ENCODE measurements at places on chromosomes 3 and 15. TPM values are rescaled to one million over a fixed set of nuclear protein-coding genes. Genes with fewer than 3 reads are reported as not detected.

TERC gene
- 136 TPM for total RNA-seq

ARGFX gene
- not detected for total RNA-seq

EPHA6 gene
- 1.3 TPM for total RNA-seq

HEG1 gene
- 3.7 TPM for total RNA-seq

FANCD2OS gene
- not detected for total RNA-seq

FAM227B gene
- total RNA-seq = 11.7 TPM

AMOTL2 gene
- total RNA-seq = 3.6 TPM

TMEM212 gene
- not detected for total RNA-seq

RPUSD2 gene
- total RNA-seq = 10.7 TPM

- H3K36me3 ChIP-seq = no peaks in the 10 kb centered on the region
- no peaks in the 10 kb centered on the region for H3K4me1 ChIP-seq
- H3K27ac ChIP-seq = no peak within 1 kb of the TSS
- DNase-seq = no peak
- H3K27me3 ChIP-seq = peaks cover 88% of the 10 kb centered on the region
These were observed at the start of gene TPM1 for GRCh38 chr15:63041974-63042876. Gene TPM1 (plus strand): TSS chr15:63042747. CDS start chr15:63042830, 83 bp downstream.

DNA sequence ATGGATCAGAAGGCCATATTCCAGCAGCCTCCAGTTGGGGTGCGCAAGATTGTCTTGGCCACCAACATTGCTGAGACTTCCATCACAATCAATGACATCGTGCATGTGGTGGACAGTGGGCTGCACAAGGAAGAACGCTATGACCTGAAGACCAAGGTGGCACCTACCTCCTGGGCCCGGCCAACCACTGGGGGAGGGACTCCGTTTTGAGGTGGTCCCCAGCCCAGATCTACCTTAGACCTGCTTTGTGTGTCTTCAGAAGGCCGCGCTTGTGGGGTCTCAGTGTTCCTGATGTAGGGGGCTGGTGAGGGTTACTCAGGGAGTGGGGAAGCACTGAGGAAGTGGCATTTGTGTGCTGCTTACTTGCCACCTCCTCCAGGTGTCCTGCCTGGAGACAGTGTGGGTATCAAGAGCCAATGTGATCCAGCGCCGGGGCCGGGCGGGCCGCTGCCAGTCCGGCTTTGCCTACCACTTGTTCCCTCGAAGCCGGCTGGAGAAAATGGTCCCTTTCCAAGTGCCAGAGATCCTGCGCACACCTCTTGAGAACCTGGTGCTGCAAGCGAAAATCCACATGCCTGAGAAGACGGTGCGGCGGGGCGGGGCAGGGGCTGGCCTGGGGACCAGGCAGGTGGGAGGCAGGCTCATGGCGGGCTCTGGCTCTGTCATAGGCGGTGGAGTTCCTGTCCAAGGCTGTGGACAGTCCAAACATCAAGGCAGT is 45.0 kb downstream of the DHX30 start:
- no peak overlapping the region for H3K4me3 ChIP-seq
- no peak for DNase-seq
- no peak overlapping the region for H3K27ac ChIP-seq
- no peaks in the 10 kb centered on the region for H3K27me3 ChIP-seq
- peaks cover 99% of the 10 kb centered on the region for H3K36me3 ChIP-seq

DNA sequence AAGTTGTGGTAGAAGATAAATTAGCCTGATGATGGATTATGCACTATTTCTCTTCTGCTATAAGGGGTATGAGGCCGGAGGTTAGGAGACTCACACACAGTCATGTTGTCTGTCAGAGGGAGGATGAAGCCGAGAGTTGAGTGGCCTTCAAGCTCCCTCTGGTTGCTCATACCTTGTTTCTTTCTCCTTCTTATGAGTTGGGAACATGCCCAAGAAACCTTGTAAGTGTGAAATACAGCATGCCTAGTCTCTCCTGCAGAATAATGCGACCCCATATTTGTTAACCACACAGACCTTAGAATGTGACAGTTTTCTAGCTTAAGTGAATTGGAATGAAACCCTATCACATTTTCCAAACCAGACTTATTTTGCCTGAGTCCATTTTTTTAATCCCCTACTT is 366.7 kb downstream of the PTPRG start:
- no peak overlapping the region for H3K4me3 ChIP-seq
- H3K4me1 ChIP-seq = no peaks in the 10 kb centered on the region
- H3K27me3 ChIP-seq = no peaks in the 10 kb centered on the region
- H3K27ac ChIP-seq = no peak overlapping the region

GRCh38 chr3:15660055-15660935 is 58.8 kb downstream of the BTD start:
- H3K27ac ChIP-seq = no peak overlapping the region
- DNase-seq = no peak
- H3K27me3 ChIP-seq = no peaks in the 10 kb centered on the region

DNA sequence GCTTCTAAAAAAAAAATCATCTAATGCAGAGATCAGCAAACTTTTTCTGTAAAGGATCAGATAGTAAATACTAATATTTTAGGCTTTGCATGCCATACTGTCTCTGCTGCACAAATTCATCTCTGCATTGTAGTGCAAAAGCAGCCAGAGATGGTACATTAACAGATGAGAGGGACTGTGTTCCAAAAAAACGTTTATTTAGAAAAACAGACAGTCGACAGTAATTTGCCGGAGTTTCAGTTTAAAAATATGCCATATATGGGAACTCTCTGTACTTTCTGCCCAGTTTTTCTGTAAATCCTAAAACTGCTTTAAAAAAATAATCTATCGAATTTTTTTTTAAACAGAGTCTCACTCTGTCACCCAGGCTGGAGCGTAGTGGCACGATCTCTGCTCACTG is 14.3 kb downstream of the MINDY2 start:
- no peak for DNase-seq
- H3K27me3 ChIP-seq = no peaks in the 10 kb centered on the region
- no peaks in the 10 kb centered on the region for H3K36me3 ChIP-seq
- no peak overlapping the region for H3K27ac ChIP-seq

DNA sequence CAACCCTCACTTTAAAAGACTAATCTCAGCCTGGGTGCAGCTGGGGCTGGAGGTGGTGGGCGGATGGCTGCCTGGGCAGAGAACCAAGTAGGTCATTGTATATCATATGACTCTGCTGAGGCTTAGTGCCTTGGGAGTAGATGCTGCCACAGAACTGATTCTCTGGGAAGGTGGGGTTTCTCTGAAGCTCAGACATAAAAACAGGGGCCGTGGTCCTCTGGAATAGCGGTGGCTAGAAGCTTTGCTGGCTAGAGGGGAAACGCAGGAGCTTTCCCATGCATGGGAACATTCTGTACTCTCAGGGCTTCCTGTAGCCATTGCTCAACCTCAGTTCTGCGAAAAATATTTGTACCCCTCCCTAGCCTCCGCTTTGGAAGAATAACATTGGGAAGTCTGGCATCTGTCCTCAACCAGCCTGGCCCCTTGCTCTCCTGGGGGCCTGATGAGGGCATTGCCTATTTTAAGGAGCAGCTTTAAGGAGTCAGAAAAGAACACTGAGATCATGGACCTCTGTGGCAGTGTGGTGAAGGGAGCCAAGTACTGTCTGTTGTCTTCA is 14.7 kb downstream of the TIMP4 start:
- no peaks in the 10 kb centered on the region for H3K27me3 ChIP-seq
- no peak overlapping the region for H3K27ac ChIP-seq
- no peaks in the 10 kb centered on the region for H3K4me1 ChIP-seq
- no peak overlapping the region for H3K4me3 ChIP-seq

GRCh38 chr3:78970656-78971055 is 797.1 kb downstream of the ROBO1 start:
- no peak overlapping the region for H3K4me3 ChIP-seq
- no peak for DNase-seq
- no peaks in the 10 kb centered on the region for H3K27me3 ChIP-seq
- H3K36me3 ChIP-seq = no peaks in the 10 kb centered on the region
- no peak overlapping the region for H3K27ac ChIP-seq

GRCh38 chr3:140177943-140178342 is 243.0 kb downstream of the CLSTN2 start:
- H3K27ac ChIP-seq = no peak overlapping the region
- no peaks in the 10 kb centered on the region for H3K36me3 ChIP-seq
- H3K4me3 ChIP-seq = no peak overlapping the region
- H3K4me1 ChIP-seq = no peaks in the 10 kb centered on the region
- no peak for DNase-seq

GRCh38 chr3:105762749-105763658 is 105.8 kb downstream of the CBLB start:
- H3K36me3 ChIP-seq = peaks cover 9% of the 10 kb centered on the region
- no peak overlapping the region for H3K27ac ChIP-seq
- DNase-seq = no peak
- no peak overlapping the region for H3K4me3 ChIP-seq
- no peaks in the 10 kb centered on the region for H3K27me3 ChIP-seq
- H3K4me1 ChIP-seq = no peaks in the 10 kb centered on the region

GRCh38 chr3:102299125-102299877 is 135.5 kb upstream of the ZPLD1 start:
- H3K4me3 ChIP-seq = no peak overlapping the region
- no peaks in the 10 kb centered on the region for H3K36me3 ChIP-seq
- no peak overlapping the region for H3K27ac ChIP-seq
- no peak for DNase-seq
- no peaks in the 10 kb centered on the region for H3K4me1 ChIP-seq

DNA sequence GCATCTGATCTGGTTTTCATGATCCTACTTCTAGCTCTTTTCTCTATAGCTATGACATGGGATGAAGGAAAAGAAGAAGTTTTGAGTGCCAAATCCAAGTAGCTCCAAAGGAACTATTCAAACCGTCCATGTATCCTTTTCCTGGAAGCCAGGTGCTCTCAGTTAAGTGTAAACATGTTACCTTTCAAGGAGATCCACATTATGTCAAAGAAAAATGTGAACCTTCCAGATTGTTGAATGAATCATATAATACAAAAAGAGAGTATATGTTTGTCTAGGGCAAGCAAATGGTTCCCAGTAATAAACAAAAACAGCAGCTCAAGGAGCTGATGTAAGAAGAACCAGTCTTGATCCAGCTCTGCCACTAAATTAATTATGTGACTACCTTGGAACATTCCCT is 534.9 kb downstream of the MAGI1 start:
- no peak overlapping the region for H3K27ac ChIP-seq
- no peak for DNase-seq
- H3K4me1 ChIP-seq = no peaks in the 10 kb centered on the region
- no peak overlapping the region for H3K4me3 ChIP-seq
- H3K36me3 ChIP-seq = no peaks in the 10 kb centered on the region

- H3K4me3 ChIP-seq = peak overlapping the region; percentile 41
- DNase-seq = no peak
- H3K27me3 ChIP-seq = no peaks in the 10 kb centered on the region
- H3K4me1 ChIP-seq = peaks cover 8% of the 10 kb centered on the region
- H3K27ac ChIP-seq = no peak overlapping the region
These were observed 3.2 kb downstream of the ZDHHC19 start for GRCh38 chr3:196207833-196208607.

DNA sequence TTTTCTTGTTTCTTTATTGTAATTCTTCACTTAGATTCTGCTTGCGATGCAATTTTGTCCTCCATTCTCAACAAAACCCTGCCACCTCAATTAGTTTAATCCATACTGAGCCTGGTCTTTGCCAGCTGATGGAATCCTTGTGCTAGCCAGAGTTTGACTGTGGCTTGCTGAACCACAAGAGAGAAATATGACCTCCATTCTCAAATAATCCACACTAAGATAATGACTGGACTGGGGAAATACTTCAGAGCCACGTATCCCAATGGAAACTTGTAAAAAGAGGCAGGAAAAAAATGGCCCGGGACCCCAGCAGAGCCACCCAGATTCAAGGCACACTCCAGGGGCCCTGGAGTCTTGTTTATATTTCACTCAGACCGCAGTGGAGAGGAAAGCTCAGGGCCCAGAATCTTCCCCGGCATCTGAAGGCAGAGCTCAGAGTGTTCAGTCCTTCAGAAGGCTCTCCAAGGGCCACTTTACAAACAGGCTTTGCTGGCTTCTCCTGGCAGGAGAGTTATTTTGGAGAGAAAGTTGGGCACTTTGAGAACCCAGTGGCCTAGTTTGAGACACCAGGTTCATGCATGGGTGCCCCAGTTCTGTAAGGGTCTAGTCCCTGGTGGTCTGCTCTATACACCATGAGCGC is 62.7 kb downstream of the SSUH2 start:
- H3K27me3 ChIP-seq = no peaks in the 10 kb centered on the region
- H3K4me3 ChIP-seq = no peak overlapping the region
- H3K4me1 ChIP-seq = no peaks in the 10 kb centered on the region
- no peak for DNase-seq
- no peaks in the 10 kb centered on the region for H3K36me3 ChIP-seq
- H3K27ac ChIP-seq = no peak overlapping the region

DNA sequence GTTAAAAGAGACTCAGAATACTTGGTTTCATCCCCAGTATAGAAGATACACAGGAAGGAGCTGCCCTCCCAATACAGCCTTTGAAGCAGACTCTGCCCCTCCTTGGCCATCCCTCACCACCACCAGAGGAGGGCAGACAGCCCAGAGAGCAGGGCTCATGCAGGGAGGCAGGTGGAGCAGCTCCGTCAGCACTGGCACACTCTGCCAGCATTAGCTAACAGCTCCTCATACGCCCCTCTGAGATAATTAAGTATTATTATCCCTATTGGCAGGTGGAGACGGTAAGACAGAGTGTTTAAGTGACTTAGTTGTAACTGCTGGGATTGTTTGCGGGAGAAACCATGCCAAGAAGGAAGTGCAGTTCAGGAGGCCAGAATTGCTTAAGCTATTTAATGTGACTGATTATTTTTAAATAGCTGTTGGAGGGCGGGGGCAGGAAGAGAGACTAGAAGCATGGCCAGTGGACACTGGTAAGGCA is 434.0 kb downstream of the EPHB1 start:
- H3K27ac ChIP-seq = no peak overlapping the region
- no peaks in the 10 kb centered on the region for H3K27me3 ChIP-seq
- DNase-seq = no peak

DNA sequence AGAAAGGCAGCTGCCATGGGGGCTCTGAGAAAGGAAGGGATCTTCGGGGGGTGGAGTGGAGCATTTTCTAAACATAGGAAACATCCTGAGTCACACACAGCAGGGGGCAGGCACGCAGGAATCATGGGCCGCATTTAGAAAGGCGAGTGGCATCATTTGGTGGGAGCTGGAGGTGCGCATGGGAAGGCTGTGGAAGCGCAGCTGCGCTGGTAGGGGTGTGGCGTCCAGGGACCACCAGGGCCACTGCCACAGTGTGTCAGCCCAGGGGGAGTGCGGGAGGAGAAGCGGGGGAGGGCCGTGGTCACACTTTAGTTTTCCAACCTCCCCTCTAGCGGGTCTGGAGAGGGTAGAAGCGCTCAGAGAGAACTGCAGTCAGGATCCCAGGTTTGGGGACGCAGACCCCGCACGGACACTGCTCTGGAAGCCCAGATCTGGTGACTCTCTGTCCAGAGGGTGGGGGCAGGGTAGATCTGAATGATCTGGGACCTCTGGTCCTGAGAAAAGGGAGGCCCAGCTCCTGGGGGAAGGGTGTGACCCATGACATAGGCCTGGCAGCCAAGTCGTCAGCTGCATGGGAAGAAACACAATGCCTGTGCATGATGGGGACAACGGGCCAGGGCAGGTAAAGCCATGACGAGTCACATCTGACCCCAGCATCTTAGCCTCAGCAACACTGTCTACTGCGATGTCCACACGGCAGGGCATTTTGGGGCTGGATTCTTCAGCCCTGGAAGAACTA is 88.0 kb upstream of the IQSEC1 start:
- no peaks in the 10 kb centered on the region for H3K36me3 ChIP-seq
- DNase-seq = no peak
- no peaks in the 10 kb centered on the region for H3K27me3 ChIP-seq
- no peaks in the 10 kb centered on the region for H3K4me1 ChIP-seq

GRCh38 chr15:48120745-48121144 is at the start of gene SLC24A5:
Gene SLC24A5 (plus strand): TSS chr15:48120990. CDS start chr15:48121045, 55 bp downstream.
- H3K4me3 ChIP-seq = no peak within 1 kb of the TSS
- H3K4me1 ChIP-seq = no peaks in the 10 kb centered on the region
- DNase-seq = no peak
- no peaks in the 10 kb centered on the region for H3K36me3 ChIP-seq
